Activated CD4-positive, alpha-beta memory T cell treated with anti-CD3 and anti-CD28 coated beads for 36 hours (primary cell): ENCODE measurements at places on chromosomes 7 and 10. TPM values are rescaled to one million over a fixed set of nuclear protein-coding genes. Genes with fewer than 3 reads are reported as not detected.

The CEP41 gene
- 14.0 TPM for total RNA-seq

The HPSE2 gene
- not detected for total RNA-seq

The ELAPOR2 gene
- total RNA-seq, result 4.1 TPM

The HOXA9 gene
- not detected for total RNA-seq

The TMEM229A gene
- total RNA-seq, result not detected

The MICALL2 gene
- 4.3 TPM for total RNA-seq

The USP6NL gene
- total RNA-seq, result 3.2 TPM

The ENO4 gene
- total RNA-seq, result not detected

The TBXAS1 gene
- 4.8 TPM for total RNA-seq

The SFXN3 gene
- total RNA-seq, result 40.4 TPM

The CDH23 gene
- total RNA-seq, result 2.6 TPM

The SLC26A5 gene
- not detected for total RNA-seq

The CTNNA3 gene
- not detected for total RNA-seq

The VPS26A gene
- total RNA-seq, result 44.6 TPM

The COL1A2 gene
- total RNA-seq, result not detected

The PNLIPRP2 gene
- not detected for total RNA-seq

The NEUROG3 gene
- not detected for total RNA-seq

The CYP26C1 gene
- total RNA-seq, result not detected

The CLRN3 gene
- not detected for total RNA-seq

The DYDC2 gene
- total RNA-seq, result not detected

The NPC1L1 gene
- total RNA-seq, result not detected

The OR2A2 gene
- total RNA-seq, result not detected

The OR2F1 gene
- total RNA-seq, result not detected

The PILRA gene
- 0.31 TPM for total RNA-seq

The HOXA1 gene
- 0.29 TPM for total RNA-seq

The SPDYE16 gene
- total RNA-seq, result 0.19 TPM

The MYOF gene
- 49.3 TPM for total RNA-seq

The CRPPA gene
- 0.53 TPM for total RNA-seq

The AGBL3 gene
- total RNA-seq, result 3.4 TPM

The SUN3 gene
- total RNA-seq, result not detected
